Stimulated activated CD4-positive, alpha-beta T cell treated with anti-CD3 and anti-CD28 coated beads, Interleukin-12 subunit alpha, Interleukin-12 subunit beta, amount 100 ng/mL, for 48 hours (primary cell): ENCODE measurements at places on chromosomes 2 and 18.
A peak's percentile ranks its signal among the peaks of the same experiment; 100 is the strongest.

- no peak for DNase-seq
Observed at GRCh38 chr2:14601156-14601770, 31.3 kb upstream of the LRATD1 start.

DNA sequence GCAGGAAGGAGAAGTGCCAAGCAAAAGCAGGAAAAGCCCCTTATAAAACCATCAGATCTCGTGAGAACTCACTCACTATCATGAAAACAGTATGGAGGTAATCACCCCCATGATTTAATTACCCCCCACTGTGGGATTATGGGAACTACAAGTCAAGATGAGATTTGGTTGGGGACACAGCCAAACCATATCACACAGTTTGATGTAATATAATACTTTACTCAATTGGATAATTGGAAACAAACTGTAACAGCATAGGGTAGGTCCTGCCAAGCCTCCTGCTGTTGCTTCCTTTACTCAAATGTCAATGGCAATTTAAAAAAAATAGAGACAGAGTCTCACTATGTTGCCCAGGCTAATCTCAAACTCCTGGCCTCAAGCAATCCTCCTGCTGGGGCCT, 15.5 kb upstream of the METTL21A start:
- no peak for DNase-seq

- DNase-seq, result no peak
Observed at GRCh38 chr2:28509361-28509760, 13.5 kb downstream of the PLB1 start.

GRCh38 chr2:220437938-220438337, 810.5 kb downstream of the SLC4A3 start:
- no peak for DNase-seq

- no peak for DNase-seq
Observed at GRCh38 chr2:120565929-120566328, 169.7 kb upstream of the GLI2 start.

DNA sequence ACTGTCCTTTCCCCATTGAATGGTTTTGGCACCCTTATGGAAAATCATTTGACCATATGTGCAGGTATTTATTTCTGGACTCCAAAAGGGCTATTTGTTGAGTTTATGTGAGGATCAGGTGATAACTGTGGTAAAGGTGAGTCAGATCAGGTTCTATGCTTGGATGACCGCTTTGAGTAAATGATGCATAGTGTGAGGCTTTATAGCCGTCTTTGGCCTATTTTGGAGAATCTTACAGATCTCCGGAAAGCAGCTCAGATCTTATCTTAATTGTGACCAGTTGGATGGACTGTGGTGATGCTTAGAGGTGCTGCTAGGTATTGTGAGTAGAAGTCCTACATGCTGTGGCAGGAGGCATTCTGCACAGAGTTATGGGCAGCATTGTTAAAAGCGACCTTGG, 126.2 kb downstream of the METTL8 start:
- no peak for DNase-seq

DNA sequence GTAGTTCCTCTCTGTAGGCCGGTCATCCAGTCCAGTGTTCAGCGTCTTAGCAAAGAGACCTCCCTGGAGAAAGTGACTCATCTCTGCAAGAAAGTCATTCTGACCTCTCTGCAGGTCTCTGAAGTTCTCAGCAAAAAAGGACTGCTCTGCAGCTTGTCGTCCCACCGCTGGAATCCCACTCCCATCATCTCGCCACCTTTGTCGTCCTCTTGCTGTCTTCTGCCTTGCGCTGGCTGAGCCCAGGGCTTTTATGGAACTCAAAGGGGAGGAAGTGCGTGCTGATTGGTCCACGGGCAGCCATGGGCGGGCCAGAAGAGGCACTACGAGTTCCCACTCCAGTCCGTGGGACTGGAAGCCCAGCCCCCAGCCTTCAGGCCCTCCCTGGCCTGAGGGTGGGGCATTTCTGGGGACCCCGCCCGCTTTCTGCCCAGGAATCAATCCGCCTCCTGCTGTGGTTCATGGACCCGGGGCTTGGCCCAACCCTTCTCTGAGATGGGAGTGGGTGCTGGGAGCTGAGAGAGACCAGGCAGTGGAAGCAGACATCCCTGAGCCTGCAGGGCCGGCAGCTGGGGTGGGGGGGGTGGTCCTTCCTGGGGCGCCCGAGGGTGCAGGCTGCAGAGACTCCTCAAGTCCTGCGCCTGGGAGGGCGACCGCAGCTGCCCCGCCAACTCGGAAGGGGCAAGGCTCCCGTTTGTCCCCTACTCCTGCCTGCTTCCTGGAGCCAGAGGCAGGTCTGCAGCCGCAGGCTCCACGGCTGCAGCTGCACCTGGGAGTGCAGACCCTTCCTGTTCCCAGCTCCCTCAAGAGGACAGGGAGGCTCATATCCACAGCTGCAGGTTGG, 660.7 kb upstream of the RAB6C start:
- DNase-seq, result no peak

- no peak for DNase-seq
Observed at GRCh38 chr2:226701052-226701451, 98.6 kb downstream of the IRS1 start.

- DNase-seq, result no peak
Observed at GRCh38 chr2:168328421-168328820, 81.0 kb upstream of the STK39 start.

DNA sequence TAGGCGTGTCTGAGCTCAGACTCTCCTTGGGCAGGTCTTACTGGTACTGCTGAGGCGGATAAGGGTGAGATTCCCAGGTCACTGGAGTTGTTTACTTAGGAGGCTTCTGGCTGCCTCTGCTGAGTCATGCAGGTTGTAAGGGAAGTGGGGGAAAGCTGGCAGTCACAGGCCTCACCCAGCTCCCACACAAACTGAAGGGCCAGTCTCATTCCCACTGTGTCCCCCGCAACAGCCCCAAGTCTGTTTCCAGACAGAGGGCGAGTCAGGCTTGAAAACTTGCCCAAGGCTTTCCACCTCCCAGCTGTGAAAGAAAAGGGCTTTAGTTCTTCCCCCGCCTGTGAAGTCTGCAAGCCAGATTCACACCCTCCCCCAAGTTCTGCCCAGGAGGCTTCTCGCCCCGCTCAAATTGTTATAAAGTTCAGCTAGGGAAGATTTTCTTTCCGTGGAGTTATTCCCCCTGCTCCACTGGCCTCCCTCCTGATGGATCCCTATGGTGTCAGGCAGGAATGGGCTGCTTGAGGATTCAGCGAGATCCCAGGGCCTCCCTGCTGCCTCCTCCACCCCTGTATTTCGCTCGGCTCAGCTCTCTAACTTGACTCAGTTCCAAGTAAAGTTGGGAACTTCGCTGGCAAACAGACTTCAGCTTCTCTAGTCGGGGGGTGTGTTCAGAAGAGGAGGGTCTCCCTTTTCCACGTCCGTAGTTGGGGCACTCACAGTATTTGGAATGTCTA, 248.6 kb downstream of the NR4A2 start:
- no peak for DNase-seq

DNA sequence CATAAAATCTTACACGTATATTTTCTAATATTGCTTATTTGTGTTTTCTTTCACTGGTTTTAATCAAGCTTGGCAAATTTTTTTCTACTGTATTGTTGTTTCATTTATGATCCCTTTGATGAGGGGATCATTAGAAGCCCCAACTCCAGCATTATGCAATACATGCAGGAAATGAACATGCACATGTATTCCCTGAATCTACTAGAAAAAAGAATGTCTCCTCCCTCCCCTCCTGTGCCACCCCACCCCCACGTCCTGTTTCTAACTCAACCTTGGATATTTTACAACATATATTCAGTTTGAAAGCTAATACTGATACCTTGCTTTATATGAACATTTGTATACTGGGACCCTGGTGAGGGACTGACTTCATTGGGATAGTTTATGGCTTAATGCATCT, 53.0 kb downstream of the EML6 start:
- no peak for DNase-seq

- no peak for DNase-seq
Observed at GRCh38 chr2:96107708-96108065, 8.7 kb downstream of the ADRA2B start.

- DNase-seq, result no peak
Observed at GRCh38 chr2:58070765-58071164, 24.2 kb downstream of the VRK2 start.

- DNase-seq, result no peak
Observed at GRCh38 chr2:10439185-10439879, 8.8 kb downstream of the ODC1 start.

GRCh38 chr2:40625849-40626248, 174.0 kb upstream of the SLC8A1 start:
- DNase-seq, result no peak

- no peak for DNase-seq
Observed at GRCh38 chr2:100784681-100785080, 35.3 kb upstream of the NPAS2 start.

DNA sequence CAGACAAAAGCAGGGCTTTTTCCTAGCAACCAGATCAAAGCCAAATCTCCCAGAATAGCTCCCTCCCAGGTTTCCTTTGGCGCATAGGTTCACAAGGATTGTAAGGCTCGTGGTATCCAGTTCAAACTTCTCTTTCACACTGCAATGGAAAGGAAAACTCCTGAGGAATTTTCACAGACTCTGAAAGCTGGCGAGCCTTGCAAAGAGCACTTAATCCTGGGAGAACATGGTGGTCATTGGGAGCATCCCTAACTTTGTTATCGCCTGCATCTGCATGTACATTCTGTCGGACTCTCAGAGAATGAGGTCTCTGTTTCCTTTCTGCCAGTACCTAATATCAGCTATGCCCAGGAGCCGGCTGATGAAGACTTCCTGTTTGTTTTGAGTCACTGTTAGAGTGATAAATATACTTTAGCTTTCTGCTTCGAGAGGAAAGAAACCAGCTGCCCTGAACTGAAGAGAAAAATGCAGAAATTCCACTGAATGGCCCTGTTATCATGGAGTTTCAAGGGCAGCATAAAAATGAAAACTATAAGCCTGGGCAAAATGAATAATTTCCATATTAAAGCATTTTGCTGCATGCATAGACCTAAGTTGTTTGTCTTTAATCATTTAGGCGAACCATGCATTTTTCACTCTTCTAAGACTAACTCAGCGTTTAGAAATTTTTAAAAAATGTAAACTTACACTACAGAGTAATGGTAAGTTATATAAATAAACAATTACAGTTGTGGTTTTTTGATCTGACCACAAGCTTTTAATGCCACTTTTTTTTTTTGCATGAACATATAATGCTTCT, 76.4 kb upstream of the ZEB2 start:
- no peak for DNase-seq

GRCh38 chr2:226423498-226423960, 376.1 kb downstream of the IRS1 start:
- DNase-seq, result peak; percentile 32

GRCh38 chr2:127359520-127359919, 28.3 kb downstream of the MAP3K2 start:
- DNase-seq, result no peak

DNA sequence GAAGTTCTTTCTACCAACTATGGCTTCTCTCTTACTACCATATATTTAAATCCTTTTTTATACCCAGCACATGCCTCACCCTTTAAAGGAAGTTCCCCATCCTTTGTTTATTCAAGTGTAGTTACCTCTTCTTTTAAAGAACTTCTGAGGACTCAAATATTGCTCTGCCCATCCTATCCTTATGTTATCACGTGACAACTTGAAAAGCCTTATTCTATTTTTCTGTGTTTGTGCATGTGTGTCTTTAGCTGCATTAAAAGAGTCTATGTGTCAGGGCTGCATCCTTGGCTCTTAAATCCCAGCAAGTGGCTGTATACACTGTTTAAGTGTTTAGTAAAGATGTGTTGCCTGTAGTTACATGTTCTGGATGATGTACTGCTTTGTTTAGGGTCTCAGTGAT, 22.5 kb downstream of the FSHR start:
- no peak for DNase-seq

- DNase-seq, result no peak
Observed at GRCh38 chr2:61720911-61721310, 132.9 kb downstream of the FAM161A start.
